Stimulated activated naive CD8-positive, alpha-beta T cell treated with anti-CD3 and anti-CD28 coated beads, Interleukin-15, amount 100 ng/mL, for 72 hours (primary cell): ENCODE measurements at places on chromosomes 1 and 21.

GRCh38 chr1:98458511-98459485 is 202.7 kb upstream of the SNX7 start:
- DNase-seq, result no peak

DNA sequence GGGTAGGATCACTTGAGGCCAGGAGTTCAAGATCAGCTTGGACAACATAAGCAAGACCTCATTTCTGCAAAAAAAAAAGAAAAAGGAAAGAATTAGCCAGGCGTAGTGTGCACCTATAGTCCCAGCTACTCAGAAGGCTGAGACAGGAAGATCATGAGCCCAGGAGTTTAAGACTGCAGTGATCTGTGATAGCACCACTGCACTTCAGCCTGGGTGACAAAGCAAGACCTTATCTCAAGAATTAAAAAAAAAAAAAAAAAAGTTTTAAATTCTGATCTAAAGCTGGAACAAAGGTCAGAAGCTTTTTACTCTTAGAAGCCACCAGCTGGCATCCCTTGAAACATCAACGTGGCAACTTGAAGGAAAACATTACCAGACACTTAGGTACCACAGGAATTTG is 45.3 kb downstream of the HENMT1 start:
- DNase-seq, result no peak

GRCh38 chr1:41413748-41414281 is 52.6 kb downstream of the FOXO6 start:
- no peak for DNase-seq

- peak; percentile 53 for DNase-seq
Observed at GRCh38 chr1:207499573-207499972, 3.6 kb downstream of the CR1 start.

- no peak for DNase-seq
Observed at GRCh38 chr1:203638950-203639349, 12.3 kb downstream of the ATP2B4 start.

- DNase-seq, result no peak
Observed at GRCh38 chr1:199279872-199280645, 641.2 kb downstream of the PTPRC start.

- DNase-seq, result no peak
Observed at GRCh38 chr21:16113052-16113715, 383.4 kb downstream of the USP25 start.

DNA sequence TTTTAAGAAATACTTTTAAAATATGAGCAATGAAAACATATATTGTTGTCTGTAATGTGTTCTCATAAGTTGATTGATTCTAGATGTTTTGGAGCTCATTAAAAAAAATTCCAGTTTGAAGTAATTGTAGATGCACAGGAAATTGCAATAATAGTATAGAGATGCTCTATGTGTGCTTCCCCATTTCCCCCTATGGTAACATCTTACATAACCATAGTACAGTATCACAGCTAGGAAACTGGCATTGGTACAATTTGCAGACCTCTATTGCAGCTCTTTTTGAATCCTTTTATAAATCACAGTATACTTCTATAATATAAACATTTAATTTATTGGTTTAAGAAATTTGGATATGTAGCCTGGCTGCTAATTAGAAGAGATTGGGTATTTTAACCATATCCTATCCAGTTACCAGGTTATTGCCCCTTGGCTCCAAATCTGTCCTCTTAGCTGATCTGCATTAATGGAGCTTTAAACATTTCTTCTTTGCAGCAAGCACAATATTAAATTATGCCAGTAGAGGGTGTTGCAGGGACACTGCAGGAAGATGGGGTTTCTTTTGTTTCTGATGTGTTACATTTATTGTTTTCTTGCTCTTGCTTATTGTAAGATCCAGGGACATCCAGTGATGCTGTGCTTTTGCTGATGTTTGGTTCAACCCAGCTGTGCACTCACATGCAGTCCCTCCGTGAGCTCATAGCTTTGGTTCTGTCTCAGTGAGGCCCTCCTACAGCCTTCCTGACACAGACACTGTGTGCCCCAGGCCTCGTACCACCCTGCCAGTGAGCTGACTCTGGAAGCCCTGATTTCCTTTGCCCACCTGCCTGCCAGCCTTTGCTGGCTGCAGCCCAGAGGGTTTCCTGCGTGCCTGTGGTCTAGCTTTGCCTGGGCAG is 103.3 kb downstream of the RABGAP1L start:
- peak; percentile 6 for DNase-seq

DNA sequence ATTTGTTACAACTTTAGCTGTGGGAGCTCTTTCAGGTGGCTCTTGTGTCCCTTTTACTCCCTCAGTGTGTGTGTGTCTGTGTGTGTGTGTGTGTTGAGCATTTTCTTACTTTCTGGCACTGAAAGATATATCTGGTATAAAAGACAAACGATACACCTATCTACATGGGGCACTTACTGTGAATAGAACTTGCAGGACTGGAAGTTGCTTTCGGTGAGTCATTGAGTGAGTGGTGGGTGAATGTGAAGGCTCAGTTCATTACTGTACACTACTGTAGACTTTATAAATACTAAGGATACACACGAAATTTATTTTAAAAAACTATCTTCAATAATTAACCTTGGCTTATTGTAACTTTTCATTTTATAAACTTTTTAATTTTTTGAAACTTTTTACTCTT is 38.7 kb downstream of the BTBD8 start:
- no peak for DNase-seq

DNA sequence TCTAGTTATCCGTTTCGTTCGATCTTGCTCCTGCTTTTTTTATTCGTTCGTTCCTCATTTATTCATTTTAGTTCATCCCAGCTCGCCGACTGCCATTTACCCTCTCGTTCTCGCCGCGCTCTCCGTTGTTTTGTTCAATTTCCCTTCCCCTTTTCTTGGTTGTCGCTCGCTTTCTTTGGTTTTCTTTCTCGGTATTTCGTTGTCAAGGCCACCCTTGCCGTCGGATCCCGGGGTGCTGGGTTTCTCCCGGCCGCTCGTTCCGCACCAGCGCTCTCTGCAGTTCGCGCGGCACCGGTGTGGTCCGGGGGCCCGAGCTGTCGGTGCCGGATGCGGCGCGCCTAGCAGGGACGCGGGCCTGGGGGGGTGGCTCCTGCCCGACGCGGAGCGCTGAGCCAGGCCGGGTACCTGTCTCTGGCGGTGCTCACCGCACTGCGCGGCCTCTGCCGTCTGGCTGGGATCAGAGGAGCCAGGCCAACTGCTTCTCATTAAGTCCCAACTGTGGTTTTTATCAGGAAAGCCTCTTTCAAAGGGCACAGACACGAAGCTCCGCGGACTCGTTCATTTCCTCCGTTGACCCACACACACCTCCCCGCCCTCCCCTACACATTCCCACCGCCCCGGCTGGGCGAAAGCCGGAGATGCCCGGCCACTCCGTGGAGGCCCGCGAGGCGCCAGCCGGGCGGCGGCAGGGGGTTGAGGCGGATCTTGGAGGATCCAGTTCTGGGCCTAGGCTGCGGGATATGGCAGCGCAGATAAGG is 1.6 kb downstream of the ALX3 start:
- no peak for DNase-seq

DNA sequence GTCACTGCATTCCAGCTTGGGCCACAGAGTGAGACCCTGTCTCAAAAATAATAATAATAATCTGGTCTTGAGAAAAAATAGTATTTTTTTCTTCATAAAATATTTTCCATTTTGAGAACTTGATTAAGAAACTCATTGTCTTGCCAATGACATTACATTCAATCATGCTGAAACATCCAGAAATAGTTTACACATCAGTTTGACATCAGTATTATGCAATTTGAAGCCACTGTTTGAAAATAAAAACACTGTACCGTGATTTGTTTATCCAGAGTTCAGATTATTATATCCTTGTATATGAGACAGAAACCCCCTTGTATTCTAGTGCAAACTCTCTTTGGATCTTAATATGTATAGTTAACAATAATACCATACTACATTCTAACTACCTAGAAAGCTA is 6.9 kb downstream of the FMO2 start:
- no peak for DNase-seq

GRCh38 chr1:161427733-161428516 is 60.2 kb upstream of the CFAP126 start:
- DNase-seq, result peak; percentile 65

DNA sequence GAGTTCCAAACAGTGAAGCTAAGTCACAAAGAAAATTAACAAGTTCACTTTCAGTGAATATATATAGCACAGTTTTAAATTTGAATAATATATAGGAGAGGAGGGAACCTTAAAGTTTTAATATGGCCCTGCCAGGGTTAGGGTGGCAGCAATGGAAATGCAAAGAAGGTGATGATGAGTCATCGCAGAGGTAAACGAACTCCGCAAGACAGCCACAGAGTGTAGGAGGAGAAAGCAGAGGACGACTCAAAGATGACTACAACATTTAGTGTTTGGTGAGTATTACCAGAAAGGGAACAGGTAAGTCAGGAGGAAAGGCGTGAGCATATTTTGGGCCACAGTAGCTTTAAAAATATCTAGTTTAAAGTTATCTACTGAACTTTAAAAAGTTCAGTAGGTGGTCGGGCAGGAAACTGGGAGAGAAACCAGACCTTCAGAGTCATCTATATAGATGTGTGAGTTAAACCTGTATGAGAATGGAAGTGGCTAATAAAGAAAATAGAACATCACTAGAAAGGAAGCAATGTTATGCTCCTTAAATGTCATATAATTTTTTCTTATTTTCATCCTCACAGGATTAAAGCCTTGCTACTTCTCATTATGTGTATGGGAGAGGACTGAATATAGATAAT is 75.7 kb downstream of the UCHL5 start:
- peak; percentile 44 for DNase-seq

DNA sequence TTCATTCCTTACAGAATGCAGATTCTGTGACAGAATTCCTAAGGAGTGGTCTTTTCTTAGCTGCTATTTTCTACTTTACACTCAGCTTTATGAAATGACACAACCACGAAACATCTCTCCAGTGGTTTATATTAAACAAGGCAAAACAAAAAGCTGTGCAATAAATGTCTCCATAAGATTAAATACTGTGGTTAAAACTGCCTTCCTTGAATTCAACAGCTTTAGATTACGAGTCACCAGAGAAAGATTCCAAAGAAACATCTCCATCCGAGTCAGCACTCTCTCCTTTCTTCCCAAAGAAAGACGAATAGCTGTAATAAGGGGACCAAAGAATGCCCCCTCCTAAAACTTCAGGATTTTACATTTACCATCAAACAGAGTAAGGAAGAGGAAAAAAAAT is 4.6 kb upstream of the C1orf87 start:
- DNase-seq, result no peak

GRCh38 chr1:23394181-23394580 is 24.5 kb upstream of the ZNF436 start:
- DNase-seq, result no peak

DNA sequence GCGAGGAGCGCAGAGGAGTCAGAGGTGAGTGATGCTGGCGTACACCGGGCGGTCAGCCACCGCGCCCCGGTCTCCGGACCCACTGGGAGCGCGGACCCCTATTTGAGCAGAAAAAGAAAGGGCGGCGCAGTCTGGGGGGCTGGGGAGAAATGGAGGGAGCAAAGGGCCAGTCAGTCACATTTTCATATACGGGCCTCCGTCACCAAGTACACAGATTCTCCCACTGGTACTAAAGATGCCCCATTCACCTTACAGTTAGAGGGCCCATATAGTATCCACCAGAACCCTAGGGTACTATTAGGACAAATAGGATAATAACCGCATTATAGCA is 573 bp downstream of the C2CD4D start:
- DNase-seq, result no peak

- DNase-seq, result no peak
Observed at GRCh38 chr1:180988253-180988752, 34.4 kb downstream of the STX6 start.

- no peak for DNase-seq
Observed at GRCh38 chr1:230288641-230289349, 137.3 kb downstream of the PGBD5 start.

- DNase-seq, result no peak
Observed at GRCh38 chr1:212074313-212074712, 38.8 kb downstream of the DTL start.

DNA sequence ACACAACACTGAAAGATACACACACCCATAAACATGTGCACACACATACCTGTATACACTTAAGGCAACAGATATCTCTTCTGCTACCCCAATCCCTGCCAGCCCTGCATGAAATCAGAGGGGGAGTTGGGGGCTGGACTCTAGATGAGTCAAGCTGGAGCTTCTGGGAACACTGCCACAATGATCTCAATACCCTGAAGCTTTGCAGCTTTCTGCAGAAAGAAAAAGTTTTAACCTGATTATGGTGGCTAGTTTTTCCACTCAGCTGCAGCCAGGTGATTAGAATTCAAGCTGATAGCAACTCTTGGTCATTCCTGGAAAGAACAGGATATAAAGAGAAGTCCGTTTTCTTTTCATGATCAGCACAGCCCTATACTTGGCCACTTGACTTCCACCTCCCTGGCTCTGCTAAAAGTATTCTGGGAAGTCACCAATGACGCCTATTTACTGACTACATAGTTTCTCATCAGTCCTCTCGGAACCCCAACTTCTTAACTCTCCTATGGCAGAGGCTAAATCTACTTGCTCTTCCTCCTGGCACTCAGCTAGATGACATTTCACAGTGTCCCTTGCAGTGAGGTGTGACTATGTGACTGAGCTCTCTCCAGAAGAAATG is 20.7 kb upstream of the DNASE2B start:
- DNase-seq, result no peak

GRCh38 chr1:87958716-87959115 is 630.0 kb downstream of the LMO4 start:
- no peak for DNase-seq

GRCh38 chr1:33018112-33018511 is 18.6 kb downstream of the AK2 start:
- DNase-seq, result no peak

DNA sequence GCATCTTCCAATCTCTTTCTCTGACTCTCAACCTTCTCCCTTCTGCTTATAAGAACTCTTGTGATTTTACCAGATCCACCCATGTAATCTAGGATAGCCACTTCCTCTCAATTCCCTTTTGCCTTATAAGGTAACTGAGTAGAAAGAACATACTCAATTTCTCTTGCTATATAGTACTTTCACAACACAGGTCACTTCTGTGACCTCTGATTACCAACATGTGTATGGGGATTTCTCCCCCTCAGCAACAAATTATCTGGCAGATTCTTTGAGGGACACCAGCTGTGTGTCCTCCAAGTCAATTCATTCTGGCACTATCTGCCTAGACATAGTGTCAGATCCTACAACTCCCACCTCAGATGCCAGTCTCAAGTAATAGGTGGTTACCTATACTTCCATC is 62.5 kb downstream of the IL23R start:
- no peak for DNase-seq

- no peak for DNase-seq
Observed at GRCh38 chr1:236686815-236687160, 489 bp downstream of the ACTN2 start.

GRCh38 chr1:56034222-56034621 is 545.1 kb downstream of the PLPP3 start:
- DNase-seq, result no peak
